ENCODE measurements at places on chromosomes 2 and 18.
A peak's percentile ranks its signal among the peaks of the same experiment; 100 is the strongest.

DNA sequence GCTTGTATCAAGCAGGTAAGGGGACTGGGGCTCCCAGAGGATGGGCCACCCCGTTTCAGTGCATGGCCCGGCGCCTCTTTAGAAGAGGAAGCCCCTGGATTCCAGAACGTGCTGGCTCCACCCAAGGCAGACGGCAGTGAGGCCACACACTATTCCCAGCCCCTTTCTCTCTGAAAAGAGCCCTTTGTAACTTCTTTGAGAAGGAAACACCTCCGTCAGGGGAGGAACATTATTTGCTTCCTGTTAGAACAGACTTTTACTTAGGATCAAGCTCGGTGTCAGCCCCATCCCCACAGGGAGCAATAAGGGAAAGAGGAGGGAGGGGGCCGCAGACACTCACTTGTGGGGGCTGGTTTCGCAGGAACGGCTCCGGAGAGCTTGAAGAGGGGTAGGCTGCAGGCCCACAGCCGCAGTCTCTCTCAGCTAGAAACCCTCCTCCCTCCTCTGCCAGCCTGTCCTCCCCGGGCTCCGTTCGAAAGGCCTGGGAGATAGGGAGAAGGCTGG lies 49.6 kb upstream of the RMDN2 start:
- DNase-seq = no peak

DNA sequence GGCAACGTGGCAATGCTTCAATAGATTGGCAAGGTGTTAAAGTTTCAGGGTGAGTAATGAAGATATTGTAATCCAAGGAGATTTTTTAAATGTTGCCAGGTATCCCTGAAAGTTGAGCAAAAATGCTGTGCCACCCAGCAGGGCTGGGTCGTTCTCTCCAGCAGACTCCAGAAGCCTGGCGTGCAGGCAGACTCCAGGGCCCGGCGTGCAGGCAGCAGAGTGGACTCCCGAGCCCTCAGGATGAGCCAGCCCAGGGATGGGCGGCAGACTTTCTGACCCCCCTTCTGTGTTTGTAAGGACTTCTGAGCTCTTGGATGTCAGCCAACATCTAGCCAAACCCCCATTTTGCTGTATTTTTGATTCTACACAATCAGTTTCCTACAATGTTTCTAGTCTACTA lies 289.1 kb downstream of the ZNF516 start:
- DNase-seq = no peak

DNA sequence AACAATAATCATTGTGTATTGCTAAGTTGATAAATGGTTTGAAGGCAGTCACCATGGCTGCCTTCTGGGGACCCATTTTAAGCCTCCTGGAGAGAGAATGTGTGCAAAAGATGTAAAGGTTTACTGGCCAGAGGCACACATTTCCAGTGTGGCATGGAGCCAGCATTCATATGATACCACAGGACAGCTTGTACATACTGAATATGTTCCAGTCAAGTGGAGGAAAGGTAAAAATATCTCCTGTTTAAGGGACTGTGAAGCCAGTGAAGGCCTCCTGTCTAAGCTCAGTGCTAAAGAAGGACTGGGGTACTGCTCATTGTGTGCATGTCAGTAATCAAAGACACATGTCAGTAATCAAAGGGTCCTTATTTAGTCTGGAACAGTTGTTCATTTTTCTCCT lies 119.2 kb downstream of the BABAM2 start:
- DNase-seq = no peak

GRCh38 chr2:179595284-179595683 lies 266.1 kb downstream of the ZNF385B start:
- no peak for DNase-seq

DNA sequence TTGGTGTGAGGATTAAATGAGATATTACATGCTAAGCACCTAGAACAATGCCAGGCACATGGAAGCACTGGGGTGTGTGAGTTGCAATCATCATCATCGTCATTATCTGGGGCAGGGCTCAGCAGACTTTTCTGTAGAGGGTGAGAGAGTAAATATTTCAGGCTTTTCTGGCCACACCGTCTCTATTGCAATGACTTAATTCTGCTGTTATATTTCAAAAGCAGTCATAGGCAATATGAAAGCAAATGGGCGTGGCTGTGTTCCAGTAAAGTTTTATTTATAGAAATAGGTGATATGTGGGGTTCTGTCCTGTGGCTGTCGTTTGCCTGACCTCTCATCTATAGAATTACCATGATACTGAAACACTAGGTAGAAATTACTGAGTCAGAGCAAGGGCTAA lies 60.6 kb downstream of the IL1R2 start:
- DNase-seq = no peak

DNA sequence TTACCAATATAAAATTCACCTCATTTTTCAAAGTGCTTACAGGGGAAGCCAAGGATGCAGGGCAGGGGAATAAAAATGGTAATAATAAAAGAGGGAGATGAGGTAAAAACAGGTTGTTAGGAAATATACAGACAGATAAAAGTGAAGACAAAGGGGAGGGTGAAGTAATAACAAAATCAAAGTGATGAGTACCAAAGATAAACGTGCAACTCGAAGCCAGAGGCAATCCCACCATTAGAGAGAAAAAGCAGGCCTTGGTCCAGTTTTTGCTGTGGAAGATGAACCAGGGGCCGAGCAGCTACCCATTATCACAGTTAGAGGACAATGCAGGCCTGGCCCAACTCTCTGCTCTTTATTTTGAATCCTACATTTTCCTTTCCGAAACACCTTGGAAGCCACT lies 99.6 kb upstream of the UPP2 start:
- no peak for DNase-seq

DNA sequence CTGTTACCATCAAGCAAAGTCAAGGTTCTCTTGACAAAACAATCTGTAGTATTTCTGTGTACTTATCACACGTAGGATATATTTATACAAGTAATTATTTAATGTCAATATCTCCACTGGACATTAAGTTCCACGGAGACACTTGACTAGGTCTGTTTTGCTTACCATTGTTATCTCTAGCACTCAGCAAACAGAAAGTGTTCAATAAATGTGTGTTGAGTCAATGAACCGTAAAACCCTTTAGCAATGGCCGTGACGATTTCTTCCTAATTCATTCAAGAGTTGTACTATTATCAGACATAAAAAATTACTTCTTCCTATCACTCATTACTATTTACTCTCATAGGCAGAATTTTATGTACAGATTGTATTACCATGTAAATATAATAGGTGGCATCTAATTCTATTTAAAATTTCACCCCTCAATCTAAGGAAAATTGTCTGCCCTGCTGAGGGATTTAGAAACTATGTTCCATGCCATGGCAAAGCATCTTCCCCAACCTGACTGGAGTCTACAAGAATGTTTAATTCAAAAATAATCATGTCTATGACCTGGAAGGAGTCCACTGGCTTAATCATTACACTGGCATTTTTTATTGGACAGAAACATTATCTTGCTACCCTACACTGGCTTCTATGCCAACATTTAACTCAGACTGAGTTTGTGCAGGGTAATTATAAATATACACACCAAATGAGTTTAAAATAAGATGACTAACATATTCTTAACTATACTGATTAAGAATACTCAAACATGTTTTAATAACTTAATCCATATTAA lies 301.9 kb downstream of the ZEB2 start:
- no peak for DNase-seq

- no peak for DNase-seq
Measured at GRCh38 chr2:133040170-133040569, 370.2 kb upstream of the LYPD1 start.

- DNase-seq = no peak
Measured at GRCh38 chr2:145503511-145503910, 983.6 kb upstream of the ZEB2 start.

GRCh38 chr2:32357318-32358110 lies 691 bp downstream of the BIRC6 start:
- peak; percentile 9 for DNase-seq

- DNase-seq = no peak
Measured at GRCh38 chr2:186862869-186863709, 14.1 kb upstream of the ZSWIM2 start.

- DNase-seq = no peak
Measured at GRCh38 chr2:42791606-42792005, 777 bp downstream of the HAAO start.

All from activated CD4-positive, alpha-beta T cell treated with anti-CD3 and anti-CD28 coated beads for 24 hours (primary cell).